Activated CD4-positive, alpha-beta T cell treated with anti-CD3 and anti-CD28 coated beads for 36 hours (primary cell): ENCODE measurements at places on chromosomes 6 and 20.
A peak's percentile ranks its signal among the peaks of the same experiment; 100 is the strongest.

GRCh38 chr6:52566201-52566600, 10.7 kb downstream of the TRAM2 start:
- no peak for DNase-seq

- no peak for DNase-seq
These were observed 120.7 kb downstream of the EDN3 start for GRCh38 chr20:59421089-59421488.

DNA sequence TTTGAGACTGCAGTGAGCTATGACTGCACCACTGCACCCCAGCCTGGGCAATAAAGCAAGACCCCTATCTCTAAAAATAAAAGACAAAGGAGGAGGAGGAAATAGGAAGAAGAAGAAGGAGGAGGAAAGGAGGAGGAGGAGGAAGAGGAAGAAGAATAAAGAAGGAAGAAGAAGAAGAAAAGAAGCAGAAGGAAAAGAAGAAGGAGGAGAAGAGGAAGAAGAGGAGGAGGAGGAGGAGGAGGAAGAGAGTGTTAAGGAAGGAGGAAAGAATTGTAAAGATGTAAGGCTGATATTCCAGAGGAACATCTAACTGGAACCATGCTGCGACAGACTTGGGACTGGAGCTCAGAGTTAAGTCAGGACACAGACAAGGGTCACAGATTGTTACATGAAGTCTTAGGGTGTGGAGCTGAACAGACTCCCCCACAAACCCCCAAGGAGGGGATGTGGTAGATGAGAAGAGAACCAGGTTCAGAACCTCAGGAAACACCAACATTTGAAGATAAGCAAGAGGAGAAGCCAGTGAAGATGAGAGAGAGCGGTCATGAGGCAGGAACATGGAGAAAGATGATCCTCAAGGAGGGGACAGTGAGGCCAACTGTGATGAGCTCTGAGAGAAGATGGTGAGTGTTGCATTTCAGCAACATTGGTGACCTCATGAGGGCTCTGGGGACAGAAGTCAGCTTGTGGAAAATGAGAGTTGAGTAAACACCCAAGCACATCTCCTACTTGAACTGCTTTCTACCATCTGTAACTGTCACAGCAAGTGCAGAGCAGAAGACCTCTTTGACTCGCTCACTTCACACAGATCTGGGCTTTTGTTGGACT, 118.2 kb downstream of the CD164 start:
- DNase-seq = no peak

DNA sequence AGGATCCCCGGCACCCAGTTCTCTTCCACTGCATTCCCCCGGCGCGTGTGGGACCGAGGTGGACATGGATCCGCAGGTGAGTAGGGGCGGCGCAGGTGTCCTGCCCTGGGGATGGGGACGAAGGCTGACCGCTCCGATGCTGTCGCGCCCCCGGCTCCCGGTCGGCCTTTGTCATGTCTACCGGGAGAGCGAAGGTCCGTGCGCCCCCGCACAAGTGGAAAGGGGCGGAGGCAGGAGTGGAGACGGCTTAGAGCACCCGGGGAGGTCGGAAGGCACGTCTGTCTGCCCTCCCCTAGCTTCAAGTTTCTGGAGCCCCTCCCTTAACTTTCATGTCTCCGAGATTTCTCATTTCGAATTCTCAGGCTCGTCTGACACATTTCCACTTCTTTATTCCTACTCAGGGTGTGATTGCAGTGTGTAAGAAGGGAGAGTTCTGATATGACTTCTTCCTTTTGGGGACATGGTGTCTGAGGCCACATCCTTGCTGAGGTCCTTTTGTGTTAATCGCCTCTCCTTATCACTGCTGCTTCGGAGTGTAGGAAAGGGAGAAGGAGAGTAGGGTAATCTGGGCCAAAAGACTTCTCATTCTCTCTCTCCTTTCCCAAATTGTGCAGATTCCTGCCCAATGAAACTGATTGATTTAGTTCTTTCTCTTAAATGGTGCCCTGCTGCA, 435 bp downstream of the KIFC1 start:
- peak; percentile 83 for DNase-seq

DNA sequence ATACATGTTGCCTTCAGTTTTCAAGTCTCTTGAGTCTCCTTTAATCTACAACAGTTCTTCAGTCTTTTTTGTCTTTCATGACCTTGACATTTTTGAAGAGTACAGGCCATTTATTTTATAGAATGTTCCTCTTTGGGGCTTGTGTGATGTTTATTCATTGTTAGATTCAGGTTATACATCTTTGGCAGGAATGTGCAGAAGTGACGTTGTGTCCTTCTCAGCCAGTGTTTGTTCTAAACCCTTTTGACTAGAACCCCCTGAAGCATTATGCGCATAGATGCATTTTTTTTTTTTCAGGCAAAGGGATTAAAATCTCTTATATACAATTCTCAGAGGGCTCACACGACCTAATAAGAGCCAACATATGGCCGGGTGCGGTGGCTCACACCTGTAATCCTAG, 11.2 kb upstream of the NCOA5 start:
- no peak for DNase-seq

- DNase-seq = no peak
These were observed 100.9 kb downstream of the TMEM200A start for GRCh38 chr6:130466748-130467061.

GRCh38 chr6:20334962-20335361, 66.7 kb upstream of the E2F3 start:
- DNase-seq = no peak

DNA sequence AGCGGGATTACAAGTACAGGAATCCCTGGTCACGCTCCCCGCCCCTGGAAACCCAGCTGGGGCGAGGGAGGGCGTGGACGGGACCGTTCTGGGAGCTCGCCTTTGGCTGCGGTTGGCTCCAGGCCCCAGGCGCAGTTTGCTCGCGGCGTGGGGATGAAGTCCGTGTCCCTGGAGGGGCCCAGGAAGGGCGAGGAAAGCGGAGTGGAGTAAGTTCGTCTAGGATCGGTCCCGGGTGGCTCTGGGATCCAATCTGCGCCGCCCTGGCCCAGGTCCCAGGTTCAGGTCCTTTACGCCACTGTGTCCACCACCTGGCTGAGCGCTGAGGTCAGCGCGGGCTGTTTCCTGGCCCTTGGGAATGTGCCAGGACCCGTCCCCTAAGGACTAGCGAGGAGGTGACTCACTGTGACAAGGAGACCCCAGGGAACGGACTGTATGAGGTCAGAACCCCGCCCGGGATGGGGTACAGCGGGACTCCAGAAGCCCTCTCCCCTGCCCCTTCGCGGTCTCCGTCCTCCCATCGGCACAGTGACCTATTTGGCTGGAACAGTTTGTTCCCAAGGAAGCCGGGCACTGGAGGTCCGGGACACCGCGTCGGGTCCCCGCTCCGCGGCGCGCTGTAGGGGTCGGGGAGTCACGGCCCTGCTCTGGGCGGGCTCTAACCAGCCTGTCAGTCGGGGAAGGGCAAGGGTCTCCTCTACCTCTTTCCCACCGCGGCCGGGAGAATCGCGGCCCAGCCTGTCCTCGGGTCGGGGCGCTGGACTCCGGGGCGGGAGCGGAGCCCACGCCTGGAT, 724 bp downstream of the CDKN1A start:
- peak; percentile 39 for DNase-seq

- no peak for DNase-seq
These were observed 44.3 kb downstream of the TM9SF4 start for GRCh38 chr20:32153771-32154170.

GRCh38 chr6:51167468-51167867, 348.8 kb downstream of the TFAP2B start:
- DNase-seq = no peak

GRCh38 chr20:44001667-44002596, 87.3 kb downstream of the TOX2 start:
- peak; percentile 55 for DNase-seq

- DNase-seq = no peak
These were observed 85.3 kb upstream of the SLC22A16 start for GRCh38 chr6:110561696-110562095.

GRCh38 chr6:135616655-135617054, 119.1 kb upstream of the AHI1 start:
- DNase-seq = no peak

DNA sequence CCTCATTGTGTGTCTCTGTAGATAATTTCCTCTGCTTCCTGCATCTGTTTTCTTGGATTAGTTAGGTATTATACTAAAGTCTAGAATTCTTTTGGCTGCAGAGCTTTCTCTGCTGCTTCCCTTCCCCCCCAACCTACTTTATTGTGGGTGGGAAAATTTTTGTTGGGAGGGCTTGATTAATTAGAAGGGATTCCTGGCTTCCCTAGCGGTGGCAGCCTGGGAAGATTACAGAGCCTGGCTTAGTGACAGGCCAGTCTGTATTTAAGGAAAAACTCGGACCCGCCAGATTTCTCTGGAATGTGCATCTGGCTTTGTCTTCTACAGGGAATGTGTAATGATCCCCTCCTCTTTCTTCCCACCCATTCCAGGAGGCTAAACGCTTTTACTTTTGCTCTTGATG, 31.2 kb downstream of the SLX4IP start:
- DNase-seq = no peak

- DNase-seq = no peak
These were observed 9.1 kb upstream of the FOXP4 start for GRCh38 chr6:41536795-41537758.

DNA sequence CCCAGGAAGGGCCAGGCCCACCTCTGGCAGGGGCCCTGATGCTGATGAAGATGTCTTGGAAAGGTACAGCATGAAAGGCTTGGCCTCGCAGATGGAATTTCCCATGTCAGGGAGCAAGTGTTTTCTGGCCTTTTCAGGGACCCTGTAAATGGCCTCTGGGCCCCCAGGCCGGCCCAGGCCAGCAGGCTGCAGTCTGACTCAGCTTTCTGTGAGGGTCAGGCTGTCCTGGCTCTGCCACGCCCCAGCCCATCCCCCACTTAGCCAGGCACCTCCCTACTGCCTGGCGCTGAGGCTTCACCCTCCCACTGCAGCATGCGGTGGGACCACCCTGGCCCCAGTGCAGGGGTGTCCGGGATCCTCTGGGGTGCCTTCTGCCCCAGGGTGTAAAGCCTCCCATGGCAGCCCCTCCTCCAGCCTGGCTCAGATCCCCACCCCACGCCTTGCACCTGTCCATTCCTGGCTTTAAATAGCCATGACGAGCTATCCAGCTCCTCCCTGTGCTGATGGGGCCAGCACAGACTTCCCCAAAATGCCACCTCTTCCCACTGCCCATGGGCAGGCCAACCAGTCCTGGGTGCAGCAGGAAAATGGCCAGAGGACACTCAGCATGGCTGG, 35.6 kb upstream of the GATA5 start:
- DNase-seq = no peak

DNA sequence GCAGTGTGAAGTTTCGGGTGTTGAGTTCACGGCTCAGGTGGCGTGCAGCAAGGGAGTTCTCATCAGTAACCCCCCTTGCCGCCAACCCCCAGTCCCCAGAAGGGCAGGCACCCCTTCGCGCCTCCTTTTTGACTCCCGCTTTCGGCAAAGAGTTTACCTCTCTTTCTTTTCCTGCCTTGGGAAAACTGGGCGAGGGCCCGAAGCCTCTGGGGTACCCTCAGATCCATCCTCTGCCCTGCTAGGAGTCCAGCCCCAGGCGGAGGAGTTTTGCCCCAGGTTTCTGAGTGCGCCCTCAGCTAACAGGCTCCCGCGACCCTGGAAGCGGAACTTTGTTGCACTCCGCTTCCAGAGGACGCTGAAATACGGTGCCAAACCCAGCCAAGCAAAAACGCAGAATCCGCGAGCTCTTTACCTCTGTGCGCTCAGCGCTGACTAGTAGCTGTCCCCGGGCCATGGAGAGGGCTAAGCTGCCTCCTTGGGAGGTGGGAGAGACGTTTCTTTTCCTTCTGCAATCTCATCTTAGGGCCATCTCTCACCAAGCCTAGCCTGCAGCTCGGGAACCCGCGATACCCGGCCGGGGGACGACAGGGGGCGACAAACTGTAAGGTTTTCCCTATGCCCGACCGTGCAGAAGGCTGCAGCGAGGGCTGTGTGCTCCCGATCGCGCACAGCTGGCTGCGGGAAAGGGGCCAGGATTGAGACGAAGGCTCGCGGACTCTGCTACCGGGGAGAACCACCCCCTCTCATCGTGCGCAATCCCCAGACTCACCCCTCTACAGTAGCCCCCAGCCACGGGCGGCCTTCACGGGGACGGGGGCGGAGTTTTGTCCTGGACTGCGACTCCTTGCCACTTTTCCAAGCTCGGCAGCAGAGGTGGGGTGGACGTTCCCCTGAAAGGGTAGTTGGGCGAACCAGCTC, 2.7 kb upstream of the PAX1 start:
- peak; percentile 80 for DNase-seq

- no peak for DNase-seq
These were observed 63.3 kb upstream of the ZNF133 start for GRCh38 chr20:18224968-18225568.

DNA sequence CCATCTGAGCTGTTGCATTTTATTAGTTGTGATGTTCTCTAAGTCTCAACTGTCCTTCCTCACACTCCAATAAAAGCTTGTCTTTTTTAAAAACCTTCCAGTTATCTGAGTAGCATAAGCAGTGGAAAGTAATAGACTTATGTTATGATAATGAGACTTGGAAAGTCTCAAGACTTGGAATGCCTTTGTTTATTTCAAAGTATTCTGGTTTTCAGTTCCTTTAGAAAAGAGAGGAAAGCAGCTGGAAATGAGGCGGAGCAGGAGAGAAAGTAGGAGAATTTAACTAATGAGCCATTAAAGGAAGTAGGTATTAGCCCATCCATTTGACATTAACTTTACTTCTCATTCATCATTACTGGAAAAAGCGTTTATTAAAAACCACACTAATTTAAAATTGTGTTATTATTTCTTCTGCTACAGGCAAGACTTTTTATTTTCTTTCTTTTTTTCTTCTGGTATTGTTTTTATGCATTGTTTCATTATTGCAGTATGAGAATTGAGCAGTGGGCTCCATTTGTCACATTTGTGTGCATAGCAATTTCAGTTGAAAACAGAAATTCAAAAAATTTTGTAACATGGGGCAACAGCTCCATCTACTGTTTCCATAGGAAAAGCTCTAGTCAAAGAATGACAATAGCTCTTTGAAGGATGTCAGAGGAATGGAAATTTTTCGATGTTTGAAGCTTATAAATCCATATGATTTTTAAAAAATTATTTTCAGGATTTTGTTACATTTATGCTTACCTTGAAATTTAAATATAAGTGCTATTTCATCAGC, 194.8 kb downstream of the COL9A1 start:
- DNase-seq = no peak

- peak; percentile 65 for DNase-seq
These were observed at the start of gene MTCL3 for GRCh38 chr6:127518710-127519468. MTCL3 (minus strand) TSS chr6:127519335.

- DNase-seq = no peak
These were observed 133.0 kb downstream of the PAK5 start for GRCh38 chr20:9705722-9706476.

GRCh38 chr6:142867988-142868812, 76.8 kb downstream of the HIVEP2 start:
- no peak for DNase-seq

DNA sequence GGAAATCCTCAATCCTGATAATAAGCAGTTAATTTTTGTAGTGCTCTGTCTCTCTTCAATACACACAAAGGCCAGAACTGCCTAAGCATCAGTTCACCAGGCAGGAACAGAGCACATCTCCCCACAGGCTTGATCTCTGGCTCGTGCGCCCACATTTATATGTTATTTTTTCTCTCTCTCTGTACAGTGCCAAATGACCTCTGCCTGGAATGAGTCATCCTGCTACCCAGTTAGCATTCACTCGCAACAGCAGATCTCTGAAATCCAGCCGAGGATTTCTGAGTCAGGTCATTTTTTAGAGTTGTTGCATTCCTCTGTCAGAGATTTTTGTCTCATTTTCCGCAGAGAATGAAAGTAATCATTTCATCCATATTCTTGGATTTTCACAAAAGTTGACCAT, 107.1 kb downstream of the COL12A1 start:
- no peak for DNase-seq

GRCh38 chr6:14922706-14923460, 323.0 kb upstream of the JARID2 start:
- DNase-seq = no peak
